ENCODE measurements at places on chromosomes 6 and 20. TPM values are rescaled to one million over a fixed set of nuclear protein-coding genes. Genes with fewer than 3 reads are reported as not detected.
A peak's percentile ranks its signal among the peaks of the same experiment; 100 is the strongest.

IFNGR1 gene
- total RNA-seq, result 23.4 TPM

MYLK2 gene
- total RNA-seq, result 0.87 TPM

DNA sequence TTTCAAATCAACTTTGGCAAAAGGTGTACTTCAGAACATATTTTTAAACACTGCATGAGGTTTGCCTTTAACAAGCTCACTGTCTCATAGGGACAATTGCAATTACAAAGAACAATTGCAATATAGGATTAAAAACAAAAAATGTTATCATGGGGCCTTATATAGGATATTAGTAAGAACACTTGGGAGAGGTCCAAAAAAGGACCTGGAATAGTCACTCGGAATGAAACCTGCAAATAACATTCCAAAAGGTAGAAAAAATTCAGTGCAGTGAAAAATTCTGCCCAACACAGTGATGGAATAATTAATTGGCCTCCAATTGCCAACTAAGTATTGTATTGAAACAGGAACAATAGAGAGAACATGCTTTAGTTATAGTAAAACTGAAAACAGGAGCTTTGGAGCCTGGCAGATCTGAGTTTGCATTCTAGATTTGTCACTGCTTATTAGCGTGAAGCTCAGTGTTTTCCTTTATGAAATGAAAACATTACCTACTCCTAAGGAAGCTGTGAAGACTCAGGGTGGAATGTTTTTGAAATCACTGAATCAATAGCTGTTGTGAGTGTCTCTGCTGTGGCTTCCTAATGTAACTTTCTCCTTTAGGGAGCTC lies 172.6 kb upstream of the BMP5 start:
- no peak overlapping the region for H3K27ac ChIP-seq
- no peaks in the 10 kb centered on the region for H3K4me1 ChIP-seq
- H3K36me3 ChIP-seq, result no peaks in the 10 kb centered on the region
- H3K27me3 ChIP-seq, result no peaks in the 10 kb centered on the region
- H3K4me3 ChIP-seq, result no peak overlapping the region
- DNase-seq, result peak; percentile 41

GRCh38 chr6:52953911-52954839 lies 40.9 kb downstream of the GSTA4 start:
- no peak for DNase-seq
- H3K27me3 ChIP-seq, result peaks cover under 1% of the 10 kb centered on the region

MAP3K5 gene
- 8.1 TPM for total RNA-seq

OVOL2 gene
- total RNA-seq, result 0.77 TPM

WFDC12 gene
- total RNA-seq, result not detected

DNA sequence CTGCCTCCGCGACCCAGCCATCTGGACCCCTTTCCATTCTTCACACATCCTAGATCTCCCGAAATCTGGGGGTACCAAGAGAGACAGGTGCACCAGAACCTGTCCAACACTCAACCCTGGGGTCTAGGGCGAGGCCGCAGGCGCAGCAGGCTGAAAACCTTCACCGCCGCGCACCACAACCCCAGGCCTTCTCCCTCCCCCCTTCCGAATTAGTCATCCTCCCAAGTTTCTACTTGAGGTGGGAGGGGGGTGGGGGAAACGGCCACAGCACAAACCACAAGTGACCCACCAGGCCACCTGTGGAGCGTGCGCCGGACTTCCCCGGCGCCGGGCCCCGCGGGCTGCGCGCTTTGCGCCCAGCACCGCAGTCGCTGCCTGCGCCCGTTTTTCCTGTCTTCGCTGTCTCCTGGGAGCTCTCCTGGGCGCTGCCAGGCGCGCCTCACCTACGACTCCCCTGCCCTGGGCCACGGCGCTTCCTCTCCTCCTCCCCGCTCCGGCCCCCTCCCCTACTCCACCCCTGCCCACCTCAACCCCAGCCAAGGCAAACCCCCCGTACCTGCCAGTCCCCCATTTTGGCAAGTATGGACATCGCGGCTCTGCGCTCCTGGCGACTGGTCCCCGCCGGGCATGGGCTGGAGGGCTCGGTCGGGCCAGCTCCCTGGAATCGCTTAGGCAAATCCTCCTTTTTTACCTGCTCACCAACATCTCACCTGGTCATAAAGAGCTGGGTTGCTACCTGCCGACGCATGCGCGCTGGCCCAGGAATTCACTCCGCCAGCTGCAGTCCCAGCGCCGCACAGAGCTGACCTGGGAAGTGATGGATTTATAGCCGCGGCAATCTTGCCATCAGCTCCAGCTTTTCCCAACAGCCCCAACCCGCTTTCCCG lies 4.2 kb upstream of the TFAP2A start:
- peak overlapping the region; percentile 68 for H3K4me3 ChIP-seq
- no peak for DNase-seq
- no peaks in the 10 kb centered on the region for H3K36me3 ChIP-seq

COX4I2 gene
- total RNA-seq, result not detected

DNA sequence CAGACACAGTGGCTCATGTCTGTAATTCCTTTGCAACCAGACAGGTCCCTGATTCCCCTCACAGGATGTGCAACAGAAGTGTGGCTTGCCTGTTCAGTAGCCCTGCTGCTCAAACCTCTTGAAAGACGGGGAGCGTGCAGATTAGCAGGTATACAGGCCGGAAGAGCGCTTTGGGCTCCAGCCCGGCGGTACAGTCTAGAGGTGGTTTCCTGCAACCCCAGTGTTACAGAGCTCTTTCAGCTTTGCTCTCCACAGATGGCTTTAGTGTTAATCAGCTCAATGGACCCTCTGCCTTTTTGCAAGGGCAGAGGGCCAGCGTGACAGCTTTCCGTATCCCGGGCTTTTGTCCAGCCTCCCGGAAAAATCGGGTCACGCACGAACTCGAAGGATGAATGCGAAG lies 67.2 kb upstream of the TNFRSF21 start:
- H3K36me3 ChIP-seq, result no peaks in the 10 kb centered on the region
- no peak overlapping the region for H3K4me3 ChIP-seq
- no peaks in the 10 kb centered on the region for H3K27me3 ChIP-seq
- DNase-seq, result no peak
- H3K4me1 ChIP-seq, result no peaks in the 10 kb centered on the region

- H3K4me3 ChIP-seq, result no peak overlapping the region
- no peaks in the 10 kb centered on the region for H3K36me3 ChIP-seq
- H3K27me3 ChIP-seq, result peaks cover 4% of the 10 kb centered on the region
- H3K4me1 ChIP-seq, result no peaks in the 10 kb centered on the region
- no peak overlapping the region for H3K27ac ChIP-seq
Measured at GRCh38 chr6:56328728-56329090, 81.3 kb upstream of the COL21A1 start.

DNA sequence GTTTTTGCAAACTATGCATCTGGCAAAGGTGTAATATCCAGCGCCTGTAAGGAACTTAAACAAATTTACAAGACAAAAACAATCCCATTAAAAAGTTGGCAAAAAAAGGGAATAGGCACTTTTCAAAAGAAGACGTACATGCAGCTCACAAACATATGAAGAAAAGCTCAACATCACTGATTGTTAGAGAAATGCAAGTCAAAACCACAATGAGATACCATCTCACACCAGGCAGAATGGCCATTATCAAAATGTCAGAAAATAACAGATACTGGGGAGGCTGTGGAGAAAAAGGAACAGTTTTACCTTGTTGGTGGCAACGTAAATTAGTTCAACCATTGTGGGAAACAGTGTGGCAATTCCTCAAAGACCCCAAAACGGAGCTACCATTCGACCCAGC lies 54.2 kb downstream of the TSBP1 start:
- no peaks in the 10 kb centered on the region for H3K27me3 ChIP-seq
- no peaks in the 10 kb centered on the region for H3K4me1 ChIP-seq
- no peak for DNase-seq
- no peak overlapping the region for H3K4me3 ChIP-seq
- H3K27ac ChIP-seq, result no peak overlapping the region

GRCh38 chr6:105251689-105252088 lies 71.9 kb upstream of the POPDC3 start:
- no peak for DNase-seq
- no peak overlapping the region for H3K27ac ChIP-seq
- no peaks in the 10 kb centered on the region for H3K4me1 ChIP-seq
- no peaks in the 10 kb centered on the region for H3K27me3 ChIP-seq
- no peak overlapping the region for H3K4me3 ChIP-seq
- no peaks in the 10 kb centered on the region for H3K36me3 ChIP-seq

DNA sequence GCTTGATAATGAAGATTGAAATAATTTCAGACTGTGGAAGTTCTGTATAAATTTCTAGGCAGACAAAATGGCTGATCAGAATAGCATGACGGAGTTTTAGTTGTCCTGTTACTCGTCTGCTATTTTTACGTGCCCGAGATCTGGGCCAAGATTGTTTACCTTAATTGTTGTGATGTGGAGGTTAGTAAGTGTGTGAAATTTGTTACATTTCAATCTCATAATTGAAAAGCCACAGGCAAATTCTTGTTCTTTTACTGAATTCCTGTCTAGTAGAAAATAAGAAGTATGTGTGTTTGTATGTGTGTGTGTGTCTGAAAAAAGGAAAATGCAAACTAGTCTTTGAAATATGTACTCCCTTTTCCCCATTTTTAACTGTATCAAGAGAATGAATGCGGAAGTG lies 115.2 kb downstream of the UTRN start:
- H3K27me3 ChIP-seq, result no peaks in the 10 kb centered on the region
- no peak overlapping the region for H3K27ac ChIP-seq
- H3K4me1 ChIP-seq, result peaks cover 8% of the 10 kb centered on the region
- no peak for DNase-seq
- H3K36me3 ChIP-seq, result no peaks in the 10 kb centered on the region

GRCh38 chr20:1894951-1895673 lies at the start of gene SIRPA:
TSS of gene SIRPA (plus strand) at chr20:1895407. CDS start at chr20:1895448, 41 bp downstream.
- no peaks in the 10 kb centered on the region for H3K4me1 ChIP-seq
- H3K27me3 ChIP-seq, result peaks cover 2% of the 10 kb centered on the region
- no peaks in the 10 kb centered on the region for H3K36me3 ChIP-seq

DNA sequence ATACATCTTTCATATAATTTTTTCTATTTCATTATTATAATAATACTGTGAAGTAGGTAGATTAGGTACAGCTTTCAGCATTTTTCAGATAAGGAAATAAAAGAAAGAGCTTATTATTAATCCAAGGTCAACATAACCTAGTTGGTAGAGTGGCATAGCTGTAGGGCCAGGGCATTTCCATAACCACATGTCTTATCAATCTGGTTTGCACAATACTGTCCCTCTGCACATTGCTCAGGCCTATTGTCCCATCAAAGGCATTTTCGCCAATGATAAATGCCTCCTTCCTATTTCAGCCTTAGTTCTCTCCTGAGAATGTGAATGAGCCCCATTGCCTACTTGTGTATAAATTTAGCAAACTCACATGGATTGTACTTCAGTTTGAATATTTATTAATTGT lies 234.0 kb downstream of the FUT9 start:
- H3K4me3 ChIP-seq, result no peak overlapping the region
- H3K27ac ChIP-seq, result no peak overlapping the region
- H3K36me3 ChIP-seq, result no peaks in the 10 kb centered on the region

DNA sequence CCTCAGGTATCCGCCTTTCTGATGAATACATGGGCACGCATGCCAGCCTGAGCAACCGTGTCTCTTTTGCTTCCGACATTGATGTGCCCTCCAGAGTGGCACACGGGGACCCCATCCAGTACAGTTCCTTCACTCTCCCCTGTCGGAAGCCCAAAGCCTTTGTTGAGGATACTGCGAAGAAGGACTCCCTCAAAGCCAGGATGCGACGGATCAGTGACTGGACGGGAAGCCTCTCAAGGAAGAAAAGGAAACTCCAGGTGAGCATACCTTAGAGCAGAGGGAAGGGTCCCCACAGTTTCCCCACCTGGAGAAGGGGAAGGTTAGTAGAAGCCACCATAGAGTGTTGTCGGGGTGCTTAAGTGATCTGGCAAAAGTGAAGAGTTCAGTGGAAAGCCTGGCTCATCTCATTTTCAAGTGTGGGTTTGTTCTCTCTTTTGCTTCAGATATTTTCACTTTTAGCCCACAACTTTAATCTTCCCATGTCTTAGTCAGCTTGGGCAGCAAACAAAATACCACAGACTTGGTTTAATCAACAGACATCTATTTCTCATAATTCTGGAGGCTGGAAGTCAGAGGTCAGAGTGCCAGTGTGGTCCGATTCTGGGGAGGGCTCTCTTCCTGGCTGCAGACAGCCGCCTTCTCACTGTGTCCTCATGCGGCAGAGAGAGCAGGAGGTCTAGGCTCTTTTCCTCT lies 133.5 kb upstream of the CLDN20 start:
- peaks cover 29% of the 10 kb centered on the region for H3K4me1 ChIP-seq
- H3K4me3 ChIP-seq, result no peak overlapping the region
- H3K27ac ChIP-seq, result 0 out of 2 replicates have a peak overlapping the region, but pooled peaks have one; percentile 13
- H3K36me3 ChIP-seq, result no peaks in the 10 kb centered on the region
- DNase-seq, result no peak

DNA sequence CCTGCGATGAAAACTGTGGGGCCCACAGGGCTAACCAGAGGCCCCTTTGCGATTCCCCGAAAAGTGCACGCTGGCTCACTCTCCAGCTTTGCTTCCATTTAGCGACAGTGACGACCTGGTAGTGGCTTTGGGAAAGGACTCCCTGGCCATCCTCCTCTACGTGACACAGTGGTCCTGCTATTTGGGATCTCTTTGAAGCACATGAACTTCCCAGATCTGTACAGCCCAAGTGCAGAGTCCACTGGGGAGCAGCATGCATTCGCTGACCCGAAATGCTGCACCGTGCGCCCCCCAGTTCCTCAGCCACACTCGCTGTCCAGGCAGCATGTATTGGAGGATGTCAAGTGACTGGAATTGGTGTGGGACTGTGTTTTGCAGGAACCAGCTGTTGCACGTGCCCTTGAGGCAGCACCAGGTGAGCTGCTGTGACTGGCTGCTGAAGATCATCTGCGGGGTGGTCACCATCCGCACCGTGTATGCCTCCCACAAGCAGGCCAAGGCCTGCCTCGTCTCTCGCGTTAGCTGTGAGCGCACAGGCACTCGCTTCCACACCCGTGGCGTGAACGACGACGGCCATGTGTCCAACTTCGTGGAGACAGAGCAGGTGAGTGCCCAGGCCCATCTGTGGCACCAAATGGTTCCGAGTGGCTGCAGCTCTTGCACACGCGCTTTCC lies 51.6 kb downstream of the SYNJ2 start:
- H3K36me3 ChIP-seq, result 0 out of 2 replicates have a peak, but pooled peaks cover 3% of the 10 kb centered on the region
- no peak for DNase-seq
- peaks cover 49% of the 10 kb centered on the region for H3K4me1 ChIP-seq
- no peak overlapping the region for H3K4me3 ChIP-seq
- H3K27ac ChIP-seq, result peak overlapping the region; percentile 83
- no peaks in the 10 kb centered on the region for H3K27me3 ChIP-seq

BPIFB4 gene
- not detected for total RNA-seq

C6orf163 gene
- 1.3 TPM for total RNA-seq

- DNase-seq, result no peak
- H3K4me1 ChIP-seq, result no peaks in the 10 kb centered on the region
- no peaks in the 10 kb centered on the region for H3K36me3 ChIP-seq
- no peak overlapping the region for H3K27ac ChIP-seq
- no peaks in the 10 kb centered on the region for H3K27me3 ChIP-seq
Measured at GRCh38 chr6:124694139-124694705, 268.0 kb upstream of the RNF217 start.

RNF39 gene
- total RNA-seq, result not detected

DNA sequence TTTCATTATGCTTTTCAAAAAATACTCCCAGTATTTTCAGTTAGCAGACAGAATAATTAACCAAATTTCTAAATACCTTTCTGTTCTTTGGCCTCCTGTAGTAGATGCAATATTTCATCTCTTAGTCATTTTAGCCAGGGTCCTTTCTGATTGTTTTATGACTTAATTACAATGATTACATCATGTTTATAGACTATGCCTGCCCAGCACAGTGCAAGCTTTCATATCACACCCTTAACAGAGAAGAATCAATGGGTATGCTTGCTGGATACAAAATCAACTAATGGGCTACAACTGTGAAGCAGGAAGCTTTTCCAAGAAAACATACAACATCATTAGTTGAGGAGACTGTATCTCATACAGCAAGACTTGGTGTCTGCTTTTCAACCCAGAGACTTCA lies 119.8 kb upstream of the NRSN1 start:
- H3K4me3 ChIP-seq, result no peak overlapping the region
- DNase-seq, result no peak
- H3K4me1 ChIP-seq, result no peaks in the 10 kb centered on the region
- H3K27ac ChIP-seq, result no peak overlapping the region
- H3K27me3 ChIP-seq, result no peaks in the 10 kb centered on the region

All from Panc1 (cell line).